ENCODE measurements at places on chromosomes 5 and 9.

DNA sequence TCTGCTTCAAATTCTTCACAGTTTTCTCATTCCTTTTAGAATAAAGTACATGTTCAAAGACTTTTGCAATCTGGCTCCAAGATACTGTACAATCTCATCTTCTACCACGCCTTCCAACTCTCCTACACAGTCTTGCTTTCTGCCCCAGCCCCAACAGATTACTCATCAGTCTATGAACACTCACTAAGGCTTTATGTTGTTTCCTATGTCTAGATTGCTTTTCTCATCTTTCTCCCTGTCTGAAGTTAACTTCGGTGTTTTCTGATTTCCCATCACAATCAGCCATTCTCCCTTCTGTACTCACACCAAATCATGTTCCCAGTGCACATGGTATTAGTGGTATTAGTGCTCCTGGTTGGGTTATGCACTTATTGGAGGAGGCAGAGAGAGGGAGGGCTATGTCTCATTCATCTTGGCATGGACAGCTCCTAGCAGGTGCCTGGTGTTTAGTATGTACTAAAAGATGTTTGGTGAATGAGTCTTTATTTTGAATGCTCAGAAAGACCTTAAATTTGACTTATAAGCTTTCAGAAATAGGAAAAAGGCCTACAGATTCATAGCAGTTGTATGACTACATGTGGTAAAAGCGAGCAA, 44.0 kb upstream of the ZNF608 start:
- peak; percentile 67 for DNase-seq

DNA sequence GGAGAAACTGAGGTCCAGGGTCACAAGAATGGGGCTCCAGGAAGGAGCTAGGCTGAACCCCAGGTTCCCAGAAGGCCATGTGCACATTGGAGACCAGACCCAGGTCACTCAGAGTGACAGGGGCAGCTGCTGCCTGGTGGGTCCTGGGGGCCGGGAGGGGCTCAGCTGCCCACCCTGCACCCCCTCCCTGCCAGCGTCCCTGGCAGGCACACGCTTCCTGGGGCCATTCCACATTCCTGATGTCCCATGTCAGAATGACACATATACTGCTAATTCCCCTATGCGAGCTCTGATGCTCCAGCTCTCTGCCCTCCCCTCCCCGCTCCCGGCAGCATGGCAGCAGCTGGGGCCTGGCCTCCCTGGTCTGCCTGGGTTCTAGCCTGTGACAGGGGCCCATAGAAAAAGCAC, 14.0 kb downstream of the FGFR4 start:
- DNase-seq = no peak

DNA sequence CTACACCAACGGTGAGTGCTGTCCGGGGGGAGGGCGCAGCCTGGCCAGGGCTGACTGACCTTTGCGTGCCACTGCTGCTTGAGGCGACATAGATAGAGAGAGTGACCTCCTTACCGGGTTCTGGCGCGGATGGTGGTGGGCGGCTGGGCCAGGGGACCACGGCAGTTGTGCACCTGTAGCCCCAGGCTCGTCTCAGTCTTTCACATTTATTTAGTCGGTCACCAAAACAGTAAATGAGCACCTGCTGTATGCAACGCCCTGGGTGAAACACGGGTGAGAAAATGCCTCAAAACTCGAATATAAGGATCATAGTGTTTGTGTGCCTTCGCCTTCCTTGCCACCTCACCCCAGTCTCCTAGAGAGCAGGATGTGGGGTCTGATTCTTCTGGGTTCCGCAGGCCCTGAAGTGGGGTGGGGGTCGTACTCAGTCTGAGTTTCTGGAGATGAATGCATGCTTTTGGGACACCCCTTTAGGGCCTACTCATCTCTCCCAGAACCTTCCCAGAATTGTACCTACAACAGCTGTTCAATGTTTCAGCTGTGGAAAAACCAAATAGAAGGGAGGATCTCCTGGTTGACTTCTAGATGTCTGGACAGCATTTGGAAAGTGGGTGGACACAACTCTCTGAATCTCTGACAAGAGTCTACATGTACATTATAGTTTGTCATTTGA, 714 bp downstream of the SEC24A start:
- DNase-seq = no peak

GRCh38 chr5:150254774-150255173, 34.8 kb downstream of the CAMK2A start:
- no peak for DNase-seq

DNA sequence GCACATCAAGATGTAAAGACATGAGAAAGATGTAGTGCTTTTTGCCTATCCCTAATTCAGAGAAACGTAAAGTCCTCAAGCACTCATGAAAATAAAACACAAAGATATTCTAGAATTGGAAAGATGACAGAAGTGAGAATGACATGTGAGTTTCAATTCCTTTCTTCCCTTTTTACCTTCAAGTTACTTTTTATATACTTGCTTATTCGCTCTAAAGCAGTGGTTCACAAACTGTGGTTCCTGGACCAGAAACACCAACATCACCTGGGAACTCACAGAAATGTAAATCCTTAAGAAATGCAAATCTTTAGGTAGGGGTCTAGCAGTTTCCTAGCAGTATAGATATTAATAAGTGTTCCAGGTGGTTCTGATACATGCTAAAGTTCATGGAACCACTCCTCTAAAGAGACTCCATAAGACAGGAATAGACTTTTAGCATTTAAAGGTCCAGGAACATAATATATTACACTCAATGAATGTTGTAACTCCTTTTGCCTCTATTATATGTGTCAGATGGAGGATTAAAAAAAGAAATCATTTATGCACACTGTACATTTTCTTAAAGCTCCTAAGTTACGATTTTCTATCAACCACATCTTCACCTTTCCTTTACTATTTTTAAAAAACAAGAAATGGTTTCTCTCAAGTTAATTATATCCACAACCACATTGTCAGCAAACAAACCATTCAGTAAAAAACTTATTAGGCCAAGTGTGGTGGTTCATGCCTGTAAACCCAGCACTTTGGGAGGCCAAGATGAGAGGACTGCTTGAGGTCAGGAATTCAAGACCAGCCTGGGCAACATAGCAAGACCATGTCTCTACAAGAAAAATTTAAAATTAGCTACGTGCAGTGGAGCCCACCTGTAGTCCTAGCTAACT, 39.9 kb downstream of the ERP44 start:
- no peak for DNase-seq

DNA sequence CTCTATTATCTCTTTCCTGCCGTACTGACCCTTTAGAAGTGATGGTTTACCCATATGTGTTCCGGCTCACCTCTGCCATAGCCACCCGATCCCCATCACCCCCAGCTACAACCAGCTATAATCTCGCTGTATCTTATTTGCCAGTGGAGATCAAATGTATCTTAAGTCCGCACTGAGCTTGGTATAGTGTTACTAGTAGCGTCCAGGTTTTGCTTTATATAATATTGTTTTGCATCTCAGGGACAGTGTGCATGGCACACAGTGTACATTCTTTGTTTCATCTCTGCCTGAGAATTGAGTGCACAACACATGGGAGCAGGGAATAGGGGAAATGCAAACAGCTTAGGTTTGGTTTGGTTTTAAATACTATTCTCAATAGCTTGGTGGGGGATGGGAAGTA, 135.8 kb upstream of the SNX2 start:
- no peak for DNase-seq

DNA sequence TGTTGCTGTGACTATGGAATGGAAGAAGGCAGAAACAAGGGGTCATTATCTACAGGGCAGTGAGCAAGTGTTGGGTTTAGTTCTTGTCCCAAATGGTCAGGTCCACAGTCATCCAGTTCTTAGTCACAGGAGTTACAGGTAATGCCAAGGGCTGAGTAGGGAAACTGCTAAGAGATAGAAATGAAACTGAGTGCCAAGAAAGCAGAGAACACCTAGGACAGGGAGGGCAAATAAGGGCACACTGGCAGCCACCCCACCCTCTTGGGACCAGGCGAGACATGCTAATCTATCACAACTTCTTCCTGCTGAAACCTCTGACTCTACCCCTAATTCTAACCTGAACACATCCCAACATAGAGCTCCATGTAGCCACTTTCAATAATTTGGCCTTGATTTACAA, 103.2 kb downstream of the KLF4 start:
- DNase-seq = no peak

GRCh38 chr5:140020601-140021177, 22.4 kb downstream of the NRG2 start:
- DNase-seq = no peak

- DNase-seq = peak; percentile 22
Observed at GRCh38 chr5:84602371-84602771, 217.7 kb upstream of the EDIL3 start.
